ENCODE measurements at places on chromosomes 7 and 10.

DNA sequence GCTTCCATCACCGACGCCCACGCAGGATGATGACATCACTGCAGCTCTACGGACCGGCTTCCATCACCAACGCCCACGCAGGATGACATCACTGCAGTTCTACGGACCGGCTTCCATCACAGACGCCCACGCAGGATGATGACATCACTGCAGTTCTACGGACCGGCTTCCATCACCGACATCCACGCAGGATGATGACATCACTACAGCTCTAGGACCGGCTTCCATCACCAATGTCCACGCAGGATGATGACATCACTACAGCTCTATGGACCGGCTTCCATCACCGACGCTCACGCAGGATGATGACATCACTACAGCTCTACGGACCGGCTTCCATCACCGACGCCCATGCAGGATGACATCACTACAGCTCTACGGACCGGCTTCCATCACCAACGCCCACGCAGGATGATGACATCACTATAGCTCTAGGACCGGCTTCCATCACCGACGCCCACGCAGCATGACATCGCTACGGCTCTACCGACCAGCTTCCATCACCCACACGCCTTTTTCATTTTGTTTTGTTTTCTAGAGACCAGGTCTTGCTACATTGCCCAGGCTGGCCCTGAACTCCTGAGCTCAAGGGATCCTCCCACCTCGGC is 29.5 kb downstream of the GPER1 start:
- DNase-seq: no peak

- no peak for DNase-seq
Observed at GRCh38 chr7:104790440-104790839, 223.6 kb upstream of the KMT2E start.

- no peak for DNase-seq
Observed at GRCh38 chr7:74503061-74503460, 49.4 kb downstream of the GTF2IRD1 start.

- no peak for DNase-seq
Observed at GRCh38 chr10:102402512-102402896, 7.0 kb downstream of the NFKB2 start.

DNA sequence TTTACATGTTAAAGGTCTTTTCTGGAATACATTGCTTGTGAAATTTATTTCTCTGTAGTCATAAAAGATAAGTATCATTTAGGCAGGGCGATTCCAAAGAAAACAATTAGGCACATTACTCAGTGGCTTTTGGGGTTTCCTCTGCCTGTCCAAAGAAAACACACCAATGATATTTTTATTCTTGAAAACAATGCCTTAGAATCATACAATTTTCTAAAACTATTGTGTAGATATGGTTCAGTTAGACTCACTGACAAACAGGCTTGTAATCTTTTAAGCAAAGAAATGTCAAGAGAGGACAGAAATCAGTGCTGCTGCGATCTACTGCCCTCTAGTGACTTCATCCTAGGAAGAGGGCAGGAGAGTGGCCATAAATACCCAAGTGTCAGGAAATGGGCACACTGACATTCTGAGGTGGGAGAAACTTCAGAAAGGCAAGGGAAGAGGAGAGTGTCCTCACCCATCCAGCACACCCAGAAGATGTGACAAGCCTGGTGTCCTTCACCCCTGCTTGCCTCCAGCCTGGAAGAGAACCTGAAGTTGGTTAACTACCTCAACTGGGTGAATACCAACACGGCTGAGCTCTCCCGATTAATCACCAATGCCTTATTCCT is 120.5 kb downstream of the GALNT11 start:
- peak; percentile 45 for DNase-seq

GRCh38 chr7:125462615-125463014 is 533.0 kb upstream of the POT1 start:
- DNase-seq: no peak

DNA sequence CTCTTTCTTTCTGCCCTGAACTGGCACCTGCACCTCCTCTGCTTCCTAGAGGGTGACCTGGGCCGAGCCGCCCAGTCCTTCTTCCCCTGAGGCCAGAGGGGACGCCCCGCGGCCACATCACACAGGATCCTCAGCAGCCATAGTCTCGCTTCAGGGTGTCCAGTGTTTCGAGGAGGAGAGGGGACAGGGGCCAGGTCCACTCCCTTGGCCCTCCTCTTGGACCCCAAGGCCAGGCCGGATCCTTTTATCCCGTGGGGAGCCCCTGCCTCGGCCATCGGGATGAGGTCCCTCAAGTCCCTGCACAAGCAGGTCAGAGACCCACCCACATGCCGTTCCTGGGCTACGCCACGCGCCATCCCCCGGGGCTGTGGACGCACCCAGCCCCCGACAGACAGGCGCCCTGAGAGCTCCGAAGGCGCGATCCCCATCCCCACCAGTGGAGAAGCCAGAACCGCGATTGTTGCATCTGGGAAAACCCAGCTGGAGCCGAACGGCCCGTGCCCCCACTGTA is 3.6 kb downstream of the BHLHA15 start:
- DNase-seq: no peak

DNA sequence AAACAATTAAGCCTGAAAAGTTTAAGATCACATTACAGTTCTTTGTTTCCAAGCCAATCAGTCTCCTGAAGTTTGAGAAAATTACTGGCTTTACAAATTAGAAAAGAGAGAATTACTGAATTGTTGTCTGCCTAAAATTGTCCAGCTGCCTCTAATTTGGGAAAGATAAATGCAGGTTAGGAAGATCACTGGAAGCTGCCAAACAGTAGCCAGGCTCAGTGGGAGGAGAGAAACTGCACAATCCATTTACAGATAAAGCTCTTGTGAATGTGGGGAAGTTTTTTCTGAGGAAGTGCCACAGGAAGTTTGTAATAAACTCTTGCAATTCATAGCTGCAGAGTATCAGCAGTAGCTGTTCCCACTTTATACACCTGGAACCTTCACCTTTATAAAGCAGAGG is 100.7 kb downstream of the IQUB start:
- DNase-seq: no peak

GRCh38 chr7:116966601-116967000 is 13.3 kb downstream of the ST7 start:
- no peak for DNase-seq

DNA sequence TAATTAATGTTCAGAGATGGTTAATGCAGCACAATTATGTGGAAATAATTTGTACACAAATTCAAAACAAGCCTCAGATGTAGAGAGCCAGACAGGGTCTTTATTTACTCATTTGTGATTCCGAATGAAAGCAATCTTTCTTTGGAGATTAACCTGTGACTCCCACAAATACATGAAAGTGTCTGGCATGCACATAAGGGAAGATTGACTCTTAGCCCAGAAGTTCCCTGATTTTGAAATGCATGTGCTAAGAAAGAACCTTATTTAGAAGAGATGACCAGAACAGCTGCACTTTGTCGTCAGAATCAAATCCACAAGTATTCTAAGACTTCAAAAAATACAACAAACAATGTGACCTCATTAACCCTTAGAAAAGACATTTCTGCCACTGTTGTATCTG is 45.1 kb downstream of the RNLS start:
- DNase-seq: peak; percentile 28

GRCh38 chr10:31404640-31405039 is 85.6 kb downstream of the ZEB1 start:
- DNase-seq: no peak

GRCh38 chr10:29636178-29636577 is 1.4 kb upstream of the SVIL start:
- DNase-seq: peak; percentile 48

DNA sequence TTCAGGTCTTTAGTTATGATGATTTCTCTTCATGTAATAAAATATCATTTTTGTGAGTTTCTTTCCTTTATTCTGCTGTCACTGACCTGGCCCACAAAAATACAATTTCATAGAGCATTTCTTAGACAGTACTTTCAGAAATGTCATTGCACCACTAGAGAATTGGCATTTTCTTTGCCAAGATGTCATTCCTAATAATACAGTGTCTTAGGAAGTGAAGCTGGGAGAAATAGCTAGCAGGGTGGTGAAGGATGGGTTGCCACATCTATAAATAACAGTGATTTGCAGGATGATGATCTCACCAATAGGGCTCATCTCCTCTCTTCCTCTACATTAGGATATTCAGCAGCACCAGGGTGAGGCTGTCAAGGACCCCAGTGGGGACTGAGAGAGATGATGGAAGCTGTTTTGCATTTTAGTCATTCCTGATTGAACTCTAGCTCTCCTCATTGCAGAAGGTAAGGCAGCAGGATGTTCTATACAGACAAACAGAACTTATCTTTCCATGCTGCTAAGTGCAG is 452.1 kb downstream of the NXPH1 start:
- DNase-seq: no peak

- no peak for DNase-seq
Observed at GRCh38 chr10:110861930-110862649, 9.6 kb upstream of the PDCD4 start.
